ENCODE measurements at places on chromosomes 1 and 21.

DNA sequence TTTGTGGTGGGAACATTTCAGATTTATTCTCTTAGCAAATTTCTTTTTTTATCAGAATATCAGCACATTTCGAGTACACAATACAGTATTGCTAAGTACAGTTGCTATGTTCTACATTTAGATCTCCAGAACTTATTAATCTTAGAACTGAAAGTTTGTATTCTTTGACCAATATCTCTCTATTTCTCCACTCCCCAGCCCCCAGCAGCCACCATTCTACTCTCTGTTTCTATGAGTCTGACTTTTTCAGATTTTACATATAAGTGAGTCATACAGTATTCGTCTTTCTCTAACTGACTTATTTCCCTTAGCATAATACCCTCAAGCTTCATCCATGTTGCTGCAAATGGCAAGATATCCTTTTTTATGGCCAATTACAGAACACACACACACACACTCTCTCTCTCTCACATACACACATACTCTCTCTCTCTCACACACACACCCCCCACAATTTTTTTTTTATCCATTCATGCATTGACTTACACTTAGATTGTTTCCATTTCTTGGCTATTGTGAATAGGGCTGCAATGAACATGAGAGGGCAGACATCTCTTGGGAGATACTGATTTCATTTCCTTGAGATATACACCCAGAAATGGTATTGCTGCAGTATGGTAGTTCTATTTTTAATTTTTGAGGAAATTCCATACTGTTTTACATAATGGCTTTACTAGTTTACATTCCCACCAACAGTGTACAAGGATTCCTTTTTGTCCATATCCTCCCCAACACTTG lies 15.7 kb downstream of the RPTN start:
- no peak overlapping the region for H3K4me3 ChIP-seq
- no peak overlapping the region for H3K27ac ChIP-seq
- no peaks in the 10 kb centered on the region for H3K36me3 ChIP-seq
- H3K4me1 ChIP-seq = no peaks in the 10 kb centered on the region
- DNase-seq = no peak
- peaks cover 4% of the 10 kb centered on the region for H3K27me3 ChIP-seq

DNA sequence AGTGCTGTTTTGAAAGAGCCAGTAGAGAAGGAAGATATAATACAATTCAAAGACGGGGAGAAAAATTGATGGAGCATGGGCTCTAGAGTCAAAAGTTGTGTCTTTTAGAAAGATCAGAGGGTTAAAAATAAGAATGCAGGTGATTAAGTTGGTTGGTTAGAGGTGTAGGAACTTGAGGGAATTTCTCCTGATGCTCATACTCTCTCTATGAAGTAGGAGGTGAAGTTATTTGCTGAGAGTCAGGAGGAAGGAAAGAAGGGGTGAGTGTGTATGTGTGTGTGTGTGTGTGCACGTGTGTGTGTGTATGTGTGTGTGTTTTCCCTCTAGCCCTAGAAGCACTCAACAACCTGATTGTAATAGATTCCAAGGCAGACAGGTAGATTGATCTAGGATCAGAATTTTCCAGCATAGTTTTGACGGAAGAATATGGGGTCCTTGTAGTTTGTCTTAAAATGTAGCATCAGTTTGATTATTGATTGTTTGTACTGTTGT lies 88.3 kb upstream of the MACF1 start:
- H3K27me3 ChIP-seq = no peaks in the 10 kb centered on the region
- no peaks in the 10 kb centered on the region for H3K36me3 ChIP-seq

DNA sequence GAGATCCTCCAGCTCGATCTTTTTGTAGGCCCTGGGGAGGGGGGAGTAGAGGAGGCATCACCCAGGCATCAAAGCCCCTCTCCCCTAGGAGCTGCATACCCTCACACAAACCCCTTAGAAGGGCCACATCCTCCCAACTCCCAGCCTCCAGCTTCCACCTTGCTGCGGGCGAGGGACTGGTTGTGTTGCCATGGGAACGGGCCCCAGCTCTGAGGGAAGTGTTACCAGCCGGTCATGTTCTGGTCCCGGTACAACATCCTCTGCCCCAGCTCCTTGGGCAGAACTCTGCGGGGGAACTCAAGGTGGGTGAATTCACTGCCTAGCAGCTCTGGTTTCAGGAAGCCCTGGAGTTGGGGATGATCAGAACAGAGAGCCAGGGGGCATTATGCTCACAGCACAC lies 4.1 kb downstream of the PPM1J start:
- peaks cover 6% of the 10 kb centered on the region for H3K27me3 ChIP-seq
- no peak overlapping the region for H3K27ac ChIP-seq
- DNase-seq = no peak
- H3K4me1 ChIP-seq = peaks cover 5% of the 10 kb centered on the region
- no peak overlapping the region for H3K4me3 ChIP-seq

- no peaks in the 10 kb centered on the region for H3K27me3 ChIP-seq
- H3K27ac ChIP-seq = no peak overlapping the region
These were observed 428.1 kb downstream of the PRDM2 start for GRCh38 chr1:14128096-14128495.

- no peaks in the 10 kb centered on the region for H3K27me3 ChIP-seq
- H3K4me3 ChIP-seq = peak overlapping the region; percentile 50
- peak overlapping the region; percentile 9 for H3K27ac ChIP-seq
- peaks cover 8% of the 10 kb centered on the region for H3K4me1 ChIP-seq
- no peaks in the 10 kb centered on the region for H3K36me3 ChIP-seq
- DNase-seq = peak; percentile 76
These were observed 101.9 kb downstream of the PLPP3 start for GRCh38 chr1:56477164-56478111.

GRCh38 chr1:153099461-153100045 lies 5.2 kb upstream of the SPRR2E start:
- no peaks in the 10 kb centered on the region for H3K36me3 ChIP-seq
- H3K27ac ChIP-seq = no peak overlapping the region
- no peaks in the 10 kb centered on the region for H3K4me1 ChIP-seq

- H3K27ac ChIP-seq = no peak overlapping the region
- peak overlapping the region; percentile 85 for H3K4me3 ChIP-seq
- no peaks in the 10 kb centered on the region for H3K36me3 ChIP-seq
These were observed 1.8 kb downstream of the RERE start for GRCh38 chr1:8815582-8816151.

- no peak for DNase-seq
- no peak overlapping the region for H3K27ac ChIP-seq
- peaks cover 8% of the 10 kb centered on the region for H3K4me1 ChIP-seq
- H3K27me3 ChIP-seq = no peaks in the 10 kb centered on the region
- no peak overlapping the region for H3K4me3 ChIP-seq
These were observed 13.5 kb downstream of the RAB3B start for GRCh38 chr1:51976846-51977602.

GRCh38 chr1:198447468-198447867 lies 93.0 kb downstream of the ATP6V1G3 start:
- H3K27me3 ChIP-seq = no peaks in the 10 kb centered on the region
- H3K4me1 ChIP-seq = peaks cover 4% of the 10 kb centered on the region
- H3K4me3 ChIP-seq = no peak overlapping the region

DNA sequence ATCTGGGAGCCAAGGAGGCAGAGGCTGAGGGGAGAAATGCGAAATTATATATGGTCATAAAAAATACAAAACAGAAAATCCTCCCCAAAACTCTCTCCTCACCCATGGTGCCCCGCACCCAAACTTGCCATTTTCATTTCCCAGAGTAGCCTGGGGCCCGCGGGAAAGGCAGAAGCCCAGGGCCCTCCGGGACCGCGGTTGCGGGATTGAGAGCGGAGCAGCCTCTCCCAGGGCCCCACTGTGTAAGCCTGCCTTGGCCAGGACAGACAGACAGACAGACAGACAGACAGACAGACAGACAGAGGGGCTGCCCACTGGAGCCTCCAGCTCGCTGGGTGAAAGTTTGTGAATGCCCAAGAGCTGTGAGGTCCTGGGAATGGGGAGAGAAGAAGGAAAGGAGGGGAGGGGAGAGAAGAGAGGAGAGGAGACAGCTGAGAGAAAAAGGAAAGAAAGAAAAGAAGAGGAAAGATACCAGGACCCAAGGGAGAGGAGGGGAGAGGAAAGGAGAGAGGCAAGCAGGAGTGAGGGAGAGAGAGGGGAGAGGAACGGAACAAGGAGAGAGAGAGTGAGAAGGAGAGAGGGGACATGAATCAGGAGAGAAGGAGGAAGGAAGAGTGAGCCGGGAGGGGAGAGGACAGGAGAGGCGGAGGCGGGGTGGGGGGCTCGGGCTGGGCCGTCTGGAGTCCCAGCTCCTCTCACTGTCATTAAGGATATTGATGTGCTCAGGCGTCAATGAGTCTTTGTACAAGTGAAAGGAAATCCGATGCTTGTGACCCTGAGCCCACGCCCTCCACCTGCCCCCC lies 69.3 kb upstream of the CASZ1 start:
- peaks cover 17% of the 10 kb centered on the region for H3K27me3 ChIP-seq
- no peaks in the 10 kb centered on the region for H3K36me3 ChIP-seq
- no peaks in the 10 kb centered on the region for H3K4me1 ChIP-seq
- H3K4me3 ChIP-seq = no peak overlapping the region

DNA sequence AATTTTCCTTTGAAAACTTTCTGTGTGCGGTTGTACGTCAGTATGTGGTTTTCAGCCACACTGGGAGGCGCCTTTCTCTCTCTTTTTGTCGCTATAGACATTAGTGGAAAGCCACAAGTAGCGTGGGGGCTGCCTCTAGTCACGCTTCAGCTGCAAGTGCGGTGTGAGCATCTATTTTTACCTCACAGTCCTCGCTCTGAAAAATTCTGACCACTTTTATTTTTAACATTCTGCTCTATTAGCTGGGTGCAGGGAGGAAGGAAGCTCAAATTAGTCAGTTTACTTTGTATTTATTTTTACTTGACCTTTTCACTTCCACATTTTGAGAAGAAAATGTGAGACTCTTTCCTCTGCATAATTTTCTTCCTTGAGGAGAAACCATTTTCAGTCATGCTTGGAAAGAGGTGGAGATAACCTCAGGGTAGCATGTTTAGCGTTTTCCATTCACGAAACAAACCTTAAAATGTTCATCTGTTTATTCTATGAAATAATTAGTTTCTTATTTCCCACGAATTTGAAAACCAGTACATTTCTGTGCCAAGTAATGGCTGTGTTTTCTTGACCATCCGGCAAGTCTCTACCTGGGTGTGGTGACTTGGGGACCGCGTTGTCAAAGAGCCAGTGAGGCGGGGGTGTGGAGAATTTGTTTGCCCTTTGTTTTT lies 35.6 kb downstream of the ADARB1 start:
- no peaks in the 10 kb centered on the region for H3K27me3 ChIP-seq
- no peak overlapping the region for H3K4me3 ChIP-seq
- no peak for DNase-seq

- no peak overlapping the region for H3K4me3 ChIP-seq
- H3K4me1 ChIP-seq = no peaks in the 10 kb centered on the region
- no peaks in the 10 kb centered on the region for H3K27me3 ChIP-seq
- no peaks in the 10 kb centered on the region for H3K36me3 ChIP-seq
- H3K27ac ChIP-seq = no peak overlapping the region
These were observed 137.8 kb downstream of the LIPI start for GRCh38 chr21:14072761-14073535.

DNA sequence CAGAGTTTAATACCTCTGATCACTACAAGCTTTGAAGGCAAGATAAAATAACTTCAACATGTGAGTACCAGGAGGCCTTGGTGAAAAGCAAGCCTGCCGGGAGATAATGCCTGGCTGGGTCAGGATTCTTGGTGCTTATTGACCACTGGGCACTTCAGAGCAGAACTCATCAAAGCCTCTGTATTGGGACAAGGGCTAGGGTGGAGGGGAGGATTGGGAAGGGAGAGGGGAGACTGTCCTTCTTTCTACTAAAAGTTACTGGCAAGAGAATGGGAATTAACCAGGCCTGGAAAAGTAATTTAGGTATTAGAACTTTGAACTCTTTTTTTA lies 35.2 kb downstream of the NEK2 start:
- no peak for DNase-seq
- peak overlapping the region; percentile 29 for H3K4me3 ChIP-seq

DNA sequence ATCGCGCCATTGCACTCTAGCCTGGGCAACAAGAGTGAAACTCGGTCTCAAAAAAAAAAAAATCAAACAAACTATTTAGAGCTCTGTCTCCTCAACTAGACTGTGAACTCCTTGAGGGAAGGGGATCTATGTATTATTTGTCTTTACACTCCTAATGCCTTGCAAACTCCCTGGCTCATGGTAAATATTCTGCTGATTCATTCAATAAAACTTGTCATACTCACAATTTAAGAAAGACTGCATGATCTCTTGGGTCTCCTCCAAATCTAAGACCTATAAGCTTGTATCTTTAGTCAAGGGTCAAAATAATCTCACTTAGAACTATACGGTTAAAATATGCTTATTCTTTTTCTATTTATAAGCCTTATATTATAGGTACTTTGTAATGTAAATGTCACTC lies 90.3 kb upstream of the NR5A2 start:
- H3K4me1 ChIP-seq = no peaks in the 10 kb centered on the region
- no peak overlapping the region for H3K27ac ChIP-seq
- H3K4me3 ChIP-seq = no peak overlapping the region
- H3K36me3 ChIP-seq = no peaks in the 10 kb centered on the region

- DNase-seq = no peak
- no peaks in the 10 kb centered on the region for H3K4me1 ChIP-seq
- H3K27ac ChIP-seq = no peak overlapping the region
- H3K27me3 ChIP-seq = no peaks in the 10 kb centered on the region
- no peak overlapping the region for H3K4me3 ChIP-seq
These were observed 19.8 kb downstream of the KMO start for GRCh38 chr1:241551759-241552638.

DNA sequence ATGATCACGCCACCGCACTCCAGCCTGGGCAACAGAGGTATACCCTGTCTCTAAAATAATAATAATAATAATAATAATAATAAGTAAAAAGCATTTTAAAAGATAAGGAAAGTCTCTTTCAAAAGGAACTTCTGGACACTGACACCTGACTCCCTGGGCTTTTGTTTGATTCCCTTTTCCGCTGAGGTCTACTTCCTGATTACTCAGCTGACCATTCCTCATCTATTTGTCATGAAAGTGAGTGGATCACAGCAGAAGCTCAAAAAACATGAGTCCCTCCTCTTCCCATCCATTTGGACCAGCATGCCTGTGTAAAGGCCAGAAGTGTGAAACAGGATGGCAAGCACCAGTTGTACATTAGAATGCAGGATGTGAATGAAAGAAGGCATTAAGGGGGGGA lies 61.1 kb upstream of the FBXO28 start:
- peak; percentile 37 for DNase-seq
- H3K27ac ChIP-seq = no peak overlapping the region
- H3K4me3 ChIP-seq = no peak overlapping the region
- no peaks in the 10 kb centered on the region for H3K27me3 ChIP-seq
- peaks cover 7% of the 10 kb centered on the region for H3K4me1 ChIP-seq
- H3K36me3 ChIP-seq = no peaks in the 10 kb centered on the region

- no peaks in the 10 kb centered on the region for H3K4me1 ChIP-seq
- no peak for DNase-seq
- no peak overlapping the region for H3K27ac ChIP-seq
- H3K36me3 ChIP-seq = no peaks in the 10 kb centered on the region
- H3K4me3 ChIP-seq = no peak overlapping the region
- H3K27me3 ChIP-seq = no peaks in the 10 kb centered on the region
These were observed 283.3 kb downstream of the RRAGC start for GRCh38 chr1:38576241-38576640.

DNA sequence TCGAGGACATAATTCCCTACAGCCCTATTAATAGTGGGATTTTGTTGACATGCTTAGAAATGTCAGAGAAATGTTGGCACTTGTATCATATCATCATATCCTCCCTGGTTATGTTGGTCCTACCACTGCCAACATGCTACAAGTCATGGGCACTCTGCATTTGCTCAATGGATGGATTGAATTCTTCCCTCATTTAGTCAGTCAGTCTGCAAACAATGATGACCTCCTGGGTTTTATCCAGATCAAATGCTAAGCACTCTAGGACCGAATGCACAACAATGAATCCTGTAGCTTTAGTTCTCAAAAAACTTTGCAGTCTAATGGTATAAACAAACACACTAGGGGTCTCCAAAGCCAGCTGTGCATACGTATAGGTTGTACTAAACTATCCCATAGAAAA lies 357.2 kb upstream of the DPYD start:
- no peaks in the 10 kb centered on the region for H3K27me3 ChIP-seq
- H3K27ac ChIP-seq = no peak overlapping the region
- H3K4me1 ChIP-seq = no peaks in the 10 kb centered on the region
